ENCODE measurements at places on chromosomes 4 and X. TPM values are rescaled to one million over a fixed set of nuclear protein-coding genes. Genes with fewer than 3 reads are reported as not detected.

SATL1 gene
- 0.32 TPM for total RNA-seq

GRCh38 chrX:44130189-44130588, 157.0 kb upstream of the NDP start:
- H3K4me1 ChIP-seq, result no peaks in the 10 kb centered on the region
- H3K36me3 ChIP-seq, result no peaks in the 10 kb centered on the region
- H3K27ac ChIP-seq, result no peak overlapping the region
- H3K27me3 ChIP-seq, result no peaks in the 10 kb centered on the region

GRCh38 chr4:309807-310206, 4.5 kb upstream of the ZNF732 start:
- no peaks in the 10 kb centered on the region for H3K36me3 ChIP-seq
- no peak overlapping the region for H3K27ac ChIP-seq
- DNase-seq, result no peak
- H3K27me3 ChIP-seq, result peaks cover 8% of the 10 kb centered on the region

PQBP1 gene
- total RNA-seq, result 92.3 TPM

PNMA6A gene
- not detected for total RNA-seq

ENPEP gene
- 6.2 TPM for total RNA-seq

RHOXF1 gene
- 1.3 TPM for total RNA-seq

DNA sequence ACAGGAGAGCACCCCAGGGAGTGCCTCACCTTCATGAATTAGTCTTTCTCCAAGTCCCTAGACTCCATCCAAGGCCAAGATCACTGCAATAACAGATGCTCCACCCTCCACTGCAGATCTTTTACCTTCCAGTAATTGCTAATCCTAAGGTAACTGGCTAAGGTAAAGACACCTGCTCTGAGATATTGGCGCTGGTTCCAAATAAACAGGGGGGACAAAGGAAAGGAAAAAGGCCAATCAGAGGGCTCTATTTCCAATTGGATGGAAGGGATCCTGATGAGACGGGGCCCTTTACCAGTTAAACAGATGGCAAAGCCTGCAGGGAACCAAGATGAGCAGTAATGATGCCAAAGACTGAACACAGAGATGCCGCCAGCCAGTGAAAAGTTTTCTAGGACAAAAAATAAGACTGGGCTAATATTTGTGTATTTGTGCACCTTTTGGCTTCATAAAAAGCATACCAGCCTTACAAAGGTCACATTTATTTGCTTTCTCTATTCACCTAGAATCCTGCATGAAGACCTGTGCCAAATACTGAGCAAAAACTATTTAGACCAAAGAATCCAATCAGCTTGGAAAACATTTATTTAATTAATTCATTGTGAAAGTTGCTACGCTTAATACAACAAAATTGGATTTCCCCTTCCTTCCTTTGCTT, 148.5 kb downstream of the PPP3CA start:
- H3K4me1 ChIP-seq, result peaks cover 23% of the 10 kb centered on the region
- no peak for DNase-seq
- H3K4me3 ChIP-seq, result no peak overlapping the region
- no peaks in the 10 kb centered on the region for H3K27me3 ChIP-seq

- no peak overlapping the region for H3K27ac ChIP-seq
- no peak for DNase-seq
- H3K4me3 ChIP-seq, result no peak overlapping the region
- H3K4me1 ChIP-seq, result no peaks in the 10 kb centered on the region
These were observed 22.2 kb downstream of the CRMP1 start for GRCh38 chr4:5870701-5871100.

GRCh38 chr4:68865760-68866159, 50.0 kb downstream of the UGT2B10 start:
- H3K36me3 ChIP-seq, result no peaks in the 10 kb centered on the region
- H3K4me1 ChIP-seq, result no peaks in the 10 kb centered on the region
- peak overlapping the region; percentile 82 for H3K27ac ChIP-seq
- no peak for DNase-seq
- H3K27me3 ChIP-seq, result no peaks in the 10 kb centered on the region

DNA sequence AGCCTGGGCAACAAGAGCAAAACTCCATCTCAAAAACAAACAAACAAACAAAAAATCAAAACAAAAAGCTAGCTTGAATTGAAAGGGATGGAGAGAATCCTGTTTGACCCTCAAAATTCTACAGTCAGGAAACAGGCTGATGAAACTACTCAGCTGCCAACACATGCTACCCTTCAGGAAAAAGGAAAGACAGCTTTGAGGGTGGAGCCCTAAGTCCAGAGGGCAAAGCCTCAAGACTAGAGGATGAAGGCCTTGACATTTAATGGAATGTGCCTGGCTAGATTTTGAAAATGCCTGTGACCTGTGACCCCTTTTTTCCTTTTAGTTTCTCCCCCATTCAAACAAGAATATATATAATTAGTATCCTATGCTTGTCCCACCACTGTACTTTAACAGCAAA, 27.1 kb downstream of the MORC4 start:
- no peaks in the 10 kb centered on the region for H3K27me3 ChIP-seq
- H3K27ac ChIP-seq, result no peak overlapping the region
- no peaks in the 10 kb centered on the region for H3K36me3 ChIP-seq
- no peak for DNase-seq
- H3K4me1 ChIP-seq, result no peaks in the 10 kb centered on the region

DNA sequence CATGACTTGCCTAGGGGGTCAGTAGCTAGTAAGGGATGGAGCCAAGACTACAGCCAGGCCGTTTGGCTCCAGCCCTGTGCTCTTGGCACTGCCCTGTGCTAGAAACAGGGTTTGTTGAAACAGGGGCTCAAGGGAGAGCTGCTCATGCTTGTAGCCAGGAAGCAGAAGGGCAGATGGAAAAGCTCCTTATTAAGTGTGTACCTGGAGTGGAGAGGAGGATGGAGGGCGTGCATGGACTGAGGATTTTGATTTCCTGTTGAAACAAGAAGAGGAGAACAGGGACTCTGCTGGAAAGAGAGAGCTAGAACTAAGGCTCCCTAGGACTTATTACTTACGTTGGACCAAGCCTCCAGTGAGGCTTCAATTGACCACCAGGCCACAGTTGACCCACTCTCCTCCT, 363.0 kb downstream of the MID1IP1 start:
- H3K4me3 ChIP-seq, result no peak overlapping the region
- no peak for DNase-seq
- no peaks in the 10 kb centered on the region for H3K36me3 ChIP-seq
- H3K27me3 ChIP-seq, result no peaks in the 10 kb centered on the region
- no peaks in the 10 kb centered on the region for H3K4me1 ChIP-seq
- H3K27ac ChIP-seq, result no peak overlapping the region

DNA sequence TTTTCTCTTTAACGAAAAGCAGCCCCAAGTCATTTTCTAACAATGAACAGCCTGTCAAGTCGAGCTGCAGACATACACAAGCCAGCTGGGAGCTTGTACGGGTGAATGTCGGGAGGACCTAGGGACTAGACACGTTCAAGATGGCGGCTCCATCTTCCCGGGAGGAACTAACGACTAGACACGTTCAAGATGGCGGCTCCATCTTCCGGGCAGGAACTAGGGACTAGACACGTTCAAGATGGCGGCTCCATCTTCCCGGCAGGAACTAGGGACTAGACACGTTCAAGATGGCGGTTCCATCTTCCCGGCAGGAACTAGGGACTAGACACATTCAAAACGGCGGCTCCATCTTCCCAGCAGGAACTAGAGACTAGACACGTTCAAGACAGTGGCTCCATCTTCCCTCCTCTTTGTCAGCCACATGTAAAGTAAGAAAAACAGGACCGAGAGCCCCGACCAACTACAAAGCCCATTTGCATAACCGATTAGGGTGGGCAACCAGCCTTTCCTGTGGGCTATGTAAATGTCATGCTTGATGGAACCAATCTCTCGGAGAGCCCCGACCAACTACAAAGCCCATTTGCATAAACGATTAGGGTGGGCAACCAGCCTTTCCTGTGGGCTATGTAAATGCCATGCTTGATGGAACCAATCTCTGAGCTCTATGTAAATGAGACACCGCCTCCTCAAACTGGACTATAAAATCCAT, 175.5 kb downstream of the DHRSX start:
- H3K27me3 ChIP-seq, result no peaks in the 10 kb centered on the region
- H3K4me3 ChIP-seq, result no peak overlapping the region
- peak; percentile 78 for DNase-seq
- no peak overlapping the region for H3K27ac ChIP-seq
- H3K36me3 ChIP-seq, result no peaks in the 10 kb centered on the region

DNA sequence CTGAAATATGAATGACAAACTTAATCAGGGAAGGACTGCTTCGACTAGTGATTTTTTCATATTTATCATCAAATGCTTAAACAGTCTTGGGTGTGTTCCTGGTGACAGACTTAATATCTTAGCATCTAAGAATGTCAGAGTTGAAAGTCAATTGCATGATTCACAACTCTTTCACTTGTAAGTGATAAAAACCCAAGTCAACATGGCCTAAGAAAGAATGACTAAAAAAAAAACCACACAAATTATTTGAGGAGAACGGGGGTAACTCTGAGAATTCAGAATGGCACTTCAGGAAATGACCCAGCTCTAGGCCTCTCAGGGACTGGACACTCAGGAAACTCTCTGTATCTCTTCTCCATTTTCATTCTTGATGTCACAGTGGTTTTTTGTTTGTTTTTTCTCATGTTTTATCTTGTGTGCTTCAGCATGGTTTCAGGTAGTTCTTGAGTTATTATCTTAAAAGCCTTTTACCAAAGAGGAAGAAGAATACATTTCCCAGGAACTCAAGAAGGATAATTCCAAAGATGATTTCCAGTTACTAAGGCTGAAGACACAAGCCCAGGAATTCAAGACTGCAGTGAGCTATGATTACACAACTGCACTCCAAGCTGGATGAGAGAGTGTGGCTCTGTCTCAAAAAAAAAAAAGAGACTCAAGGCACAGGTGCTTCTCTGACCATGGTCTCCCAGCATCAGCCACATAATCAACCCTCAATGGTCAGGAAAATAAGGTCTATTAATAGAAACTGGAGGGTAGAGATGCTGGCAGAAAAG, 1697.8 kb upstream of the IGFBP7 start:
- H3K36me3 ChIP-seq, result no peaks in the 10 kb centered on the region
- H3K27me3 ChIP-seq, result no peaks in the 10 kb centered on the region
- no peak overlapping the region for H3K4me3 ChIP-seq
- no peak overlapping the region for H3K27ac ChIP-seq

C1QTNF7 gene
- 3.7 TPM for total RNA-seq

GRCh38 chr4:57219431-57219830, 109.2 kb upstream of the IGFBP7 start:
- no peaks in the 10 kb centered on the region for H3K36me3 ChIP-seq
- no peak overlapping the region for H3K27ac ChIP-seq
- no peak overlapping the region for H3K4me3 ChIP-seq

DNA sequence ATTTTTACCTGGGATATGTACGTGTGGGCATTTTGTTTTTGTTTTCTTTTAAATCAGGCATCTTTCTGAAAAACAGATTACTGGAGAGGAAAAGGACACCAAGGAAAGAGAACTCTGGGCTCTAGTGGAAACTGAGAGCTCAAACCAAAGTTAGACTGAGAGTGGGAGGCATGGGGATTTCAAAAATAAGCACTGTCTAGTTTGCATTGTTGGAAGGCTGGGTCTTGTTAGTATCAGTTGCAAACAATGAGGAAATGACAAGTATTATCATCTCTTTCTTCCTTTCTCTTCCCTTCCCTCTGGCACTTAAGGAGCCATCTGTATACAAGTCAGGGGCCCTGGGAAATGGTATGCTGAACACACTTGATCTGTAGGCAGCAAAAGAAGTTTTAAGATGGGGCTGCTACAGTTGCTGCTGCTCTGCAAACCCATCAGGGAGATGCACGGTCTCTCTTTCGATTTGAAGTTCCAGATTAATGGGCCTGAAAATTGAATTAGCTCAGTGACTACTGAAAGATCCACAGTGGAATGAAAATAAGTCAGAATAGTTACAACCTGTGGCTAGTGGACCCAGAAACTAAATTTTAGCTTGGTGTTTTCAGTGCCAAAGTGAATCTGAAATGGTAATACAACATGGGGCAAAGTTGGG, 48.0 kb upstream of the GRXCR1 start:
- no peak overlapping the region for H3K27ac ChIP-seq
- H3K27me3 ChIP-seq, result no peaks in the 10 kb centered on the region
- no peak overlapping the region for H3K4me3 ChIP-seq
- no peaks in the 10 kb centered on the region for H3K4me1 ChIP-seq

GRCh38 chr4:179372746-179373145, 1930.5 kb upstream of the AGA start:
- no peak overlapping the region for H3K27ac ChIP-seq
- DNase-seq, result no peak
- H3K36me3 ChIP-seq, result no peaks in the 10 kb centered on the region
- H3K27me3 ChIP-seq, result no peaks in the 10 kb centered on the region
- no peaks in the 10 kb centered on the region for H3K4me1 ChIP-seq
- no peak overlapping the region for H3K4me3 ChIP-seq

GRCh38 chr4:79982601-79983322, 90.3 kb downstream of the ANTXR2 start:
- no peaks in the 10 kb centered on the region for H3K4me1 ChIP-seq
- no peak overlapping the region for H3K4me3 ChIP-seq
- no peak overlapping the region for H3K27ac ChIP-seq
- no peak for DNase-seq
- peaks cover 16% of the 10 kb centered on the region for H3K36me3 ChIP-seq
- no peaks in the 10 kb centered on the region for H3K27me3 ChIP-seq

SHOX gene
- total RNA-seq, result 0.16 TPM

PAK3 gene
- 0.75 TPM for total RNA-seq

EDNRA gene
- total RNA-seq, result 0.55 TPM

GRCh38 chr4:4227510-4228355, 1.0 kb upstream of the OTOP1 start:
- no peak overlapping the region for H3K27ac ChIP-seq
- peaks cover 56% of the 10 kb centered on the region for H3K27me3 ChIP-seq
- no peak for DNase-seq
- no peaks in the 10 kb centered on the region for H3K36me3 ChIP-seq

DNA sequence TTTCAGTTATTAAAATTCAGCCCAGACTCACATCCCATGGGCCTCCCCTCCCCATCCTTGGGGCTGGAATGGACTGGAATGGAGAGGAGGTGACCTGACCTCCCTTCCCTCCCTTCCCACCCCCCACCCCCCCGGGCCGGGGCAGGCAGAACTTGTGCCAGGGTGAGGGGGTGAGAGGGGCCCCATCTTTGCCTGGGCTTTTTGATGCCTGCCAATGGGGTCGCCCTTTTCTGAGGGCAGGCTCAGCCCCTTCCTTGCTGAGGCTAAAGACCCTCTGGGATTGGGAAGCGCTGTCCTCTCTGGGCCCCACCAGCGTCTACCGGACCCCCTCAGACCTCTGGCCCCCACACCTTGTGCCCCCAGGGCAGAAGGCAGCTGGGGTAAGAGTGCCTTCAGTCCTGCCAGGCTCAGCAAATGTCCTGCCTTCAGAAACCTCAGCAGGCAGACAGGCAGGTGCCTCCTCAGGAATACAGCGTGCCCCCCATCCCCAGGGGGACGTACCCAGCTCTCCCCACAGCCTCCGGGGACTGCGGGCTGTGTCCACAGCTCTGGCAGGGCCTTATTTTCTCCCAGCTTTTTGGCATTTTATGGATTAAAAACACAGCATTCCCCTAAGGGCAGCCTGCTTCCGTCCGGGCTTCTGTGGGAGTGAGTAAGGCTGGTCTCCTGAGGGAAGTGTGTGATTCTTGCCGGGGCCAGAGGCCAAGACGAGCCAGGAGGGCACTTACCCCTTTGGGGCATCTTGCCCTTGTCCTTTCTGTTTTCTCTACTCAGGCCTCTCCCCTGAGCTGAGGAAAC, 12.6 kb upstream of the CCNQ start:
- no peaks in the 10 kb centered on the region for H3K36me3 ChIP-seq
- H3K4me3 ChIP-seq, result no peak overlapping the region
- no peaks in the 10 kb centered on the region for H3K4me1 ChIP-seq
- no peak for DNase-seq
- no peak overlapping the region for H3K27ac ChIP-seq
- H3K27me3 ChIP-seq, result peaks cover 8% of the 10 kb centered on the region

Data from transverse colon (tissue), 4 donors.